ENCODE measurements at places on chromosomes 7 and 10.

DNA sequence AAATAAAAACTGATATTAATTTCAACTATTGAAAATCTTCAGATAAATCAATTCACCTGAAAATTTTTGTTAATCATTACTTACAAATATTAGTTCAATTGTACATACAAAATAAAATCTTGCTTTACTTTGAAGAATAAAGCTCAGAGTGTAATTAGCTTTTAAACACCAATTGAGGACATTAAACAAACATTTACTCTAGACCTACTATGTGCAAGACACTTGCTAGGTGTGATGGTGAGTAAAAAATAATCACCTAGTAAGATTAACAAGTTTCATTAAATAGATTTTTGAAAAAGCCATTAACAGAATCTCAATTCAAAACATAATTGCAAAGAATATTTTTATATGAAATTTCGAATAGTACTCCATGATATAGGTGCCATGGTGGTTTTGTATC, 3.9 kb upstream of the MLLT10 start:
- DNase-seq, result no peak

- peak; percentile 80 for DNase-seq
These were observed at the start of gene SEMA3C for GRCh38 chr7:80918909-80919721. Gene SEMA3C, minus strand, starts transcription at chr7:80919051. Its CDS starts 2,270 bp downstream, at chr7:80916781.

GRCh38 chr10:115956225-115957011, 316.6 kb downstream of the GFRA1 start:
- no peak for DNase-seq

DNA sequence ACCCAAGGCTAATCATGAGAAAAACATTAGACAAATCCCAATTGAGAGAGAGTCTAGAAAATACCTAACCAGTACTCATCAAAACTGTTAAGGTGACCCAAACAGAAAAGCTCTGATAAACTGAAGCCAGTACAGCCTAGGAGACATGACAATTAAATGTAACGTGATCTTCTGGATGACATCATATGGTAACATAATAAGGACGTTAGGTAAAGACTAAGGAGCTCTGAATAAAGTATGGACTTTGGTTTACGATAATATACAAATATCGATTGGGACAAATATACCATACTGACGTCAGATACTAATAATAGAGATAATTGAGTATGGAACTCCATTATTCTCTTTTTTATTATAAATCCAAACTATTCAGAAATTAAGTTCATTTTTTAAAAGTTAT, 561.1 kb upstream of the STEAP1 start:
- no peak for DNase-seq

All from fibroblast of skin of left quadriceps (primary cell).